Activated CD4-positive, alpha-beta memory T cell treated with anti-CD3 and anti-CD28 coated beads for 36 hours (primary cell): ENCODE measurements at places on chromosomes 12 and 14. TPM values are rescaled to one million over a fixed set of nuclear protein-coding genes. Genes with fewer than 3 reads are reported as not detected.
A peak's percentile ranks its signal among the peaks of the same experiment; 100 is the strongest.

GRCh38 chr14:21070083-21070609 lies at the start of gene ARHGEF40:
ARHGEF40 (plus strand) TSS chr14:21070304; CDS start chr14:21070397, 93 bp downstream.
- peaks cover 56% of the 10 kb centered on the region for H3K27me3 ChIP-seq
- H3K4me1 ChIP-seq, result peaks cover 33% of the 10 kb centered on the region
- DNase-seq, result peak; percentile 36

- no peaks in the 10 kb centered on the region for H3K27me3 ChIP-seq
- no peaks in the 10 kb centered on the region for H3K36me3 ChIP-seq
- no peak for DNase-seq
- no peak overlapping the region for H3K27ac ChIP-seq
- no peaks in the 10 kb centered on the region for H3K4me1 ChIP-seq
Observed at GRCh38 chr12:72282721-72283120, 10.6 kb downstream of the TRHDE start.

PTPRO gene
- 0.14 TPM for total RNA-seq

GPRC5D gene
- not detected for total RNA-seq

GRCh38 chr14:76929927-76930326 lies 98.6 kb downstream of the IRF2BPL start:
- peak overlapping the region; percentile 72 for H3K27ac ChIP-seq
- peaks cover 64% of the 10 kb centered on the region for H3K4me1 ChIP-seq
- peak overlapping the region; percentile 42 for H3K4me3 ChIP-seq
- no peaks in the 10 kb centered on the region for H3K27me3 ChIP-seq
- H3K36me3 ChIP-seq, result no peaks in the 10 kb centered on the region
- peak; percentile 80 for DNase-seq

DNA sequence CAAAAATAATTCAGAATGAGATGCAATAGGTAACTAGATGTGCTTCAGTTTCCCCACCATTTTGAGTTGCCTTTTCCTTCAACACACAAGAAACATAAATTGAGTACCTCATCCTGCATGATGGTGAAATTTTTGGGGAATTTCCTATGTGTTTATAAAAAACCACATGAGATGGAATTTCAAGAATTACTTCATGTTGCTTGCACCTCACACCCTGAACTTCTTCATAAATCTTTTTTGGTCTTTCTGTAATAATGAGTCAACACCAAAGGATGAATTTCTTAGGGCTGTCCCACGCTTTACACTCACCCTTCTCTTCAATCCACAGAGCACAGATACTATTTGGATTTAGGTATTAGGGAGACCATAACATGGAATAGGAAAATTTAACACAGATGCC lies 22.6 kb upstream of the LUM start:
- H3K27me3 ChIP-seq, result no peaks in the 10 kb centered on the region
- no peaks in the 10 kb centered on the region for H3K36me3 ChIP-seq
- no peak overlapping the region for H3K27ac ChIP-seq
- no peaks in the 10 kb centered on the region for H3K4me1 ChIP-seq
- no peak for DNase-seq

GRCh38 chr12:25744313-25744712 lies 191.2 kb upstream of the LMNTD1 start:
- H3K4me1 ChIP-seq, result no peaks in the 10 kb centered on the region
- H3K27ac ChIP-seq, result no peak overlapping the region
- H3K4me3 ChIP-seq, result no peak overlapping the region
- no peaks in the 10 kb centered on the region for H3K36me3 ChIP-seq
- DNase-seq, result no peak
- H3K27me3 ChIP-seq, result no peaks in the 10 kb centered on the region

DNA sequence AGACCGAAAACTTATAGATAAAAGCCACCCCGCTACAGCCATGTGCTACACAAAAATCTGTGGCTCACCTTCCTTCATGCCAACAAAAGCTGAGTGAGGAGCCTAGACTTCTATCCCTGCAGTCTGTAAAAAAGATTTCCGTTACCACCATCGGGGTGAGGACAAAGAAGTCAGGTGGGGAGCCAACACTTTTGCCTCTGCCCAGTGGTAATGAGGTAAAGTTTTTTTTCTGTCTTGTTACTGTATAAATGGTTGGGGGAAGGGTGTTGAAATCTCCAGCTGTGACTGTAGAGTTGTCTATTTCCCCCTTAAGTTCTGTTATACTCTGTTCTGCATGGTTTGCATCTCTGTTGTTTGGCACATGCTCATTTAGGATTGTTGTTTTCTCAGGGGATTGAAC lies 707.8 kb downstream of the FLRT2 start:
- no peak overlapping the region for H3K27ac ChIP-seq
- DNase-seq, result no peak
- H3K27me3 ChIP-seq, result no peaks in the 10 kb centered on the region
- H3K4me1 ChIP-seq, result no peaks in the 10 kb centered on the region
- no peaks in the 10 kb centered on the region for H3K36me3 ChIP-seq
- H3K4me3 ChIP-seq, result no peak overlapping the region

DNA sequence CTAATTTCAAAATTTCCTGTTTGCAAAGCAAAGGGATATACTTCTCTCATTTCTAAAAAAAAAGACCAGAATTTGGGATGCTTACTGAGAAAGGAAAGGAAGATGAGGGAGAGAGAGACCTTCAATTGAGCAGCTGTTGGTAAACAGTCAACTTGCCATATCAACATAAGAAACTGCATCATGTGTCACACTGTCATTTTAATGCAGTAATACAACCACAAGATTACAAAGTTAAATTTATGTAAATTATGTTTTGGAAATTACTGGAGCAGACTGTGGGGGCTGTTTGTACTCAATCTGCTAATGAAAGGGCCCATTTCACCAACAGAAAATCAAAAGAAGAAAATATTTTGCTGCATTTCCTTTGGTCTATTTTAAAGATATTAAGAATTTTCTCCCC lies 370.4 kb upstream of the TMPO start:
- H3K36me3 ChIP-seq, result no peaks in the 10 kb centered on the region
- H3K27ac ChIP-seq, result no peak overlapping the region
- peaks cover 3% of the 10 kb centered on the region for H3K4me1 ChIP-seq
- no peak for DNase-seq

- peak overlapping the region; percentile 73 for H3K27ac ChIP-seq
- no peaks in the 10 kb centered on the region for H3K27me3 ChIP-seq
- H3K4me3 ChIP-seq, result no peak overlapping the region
- peaks cover 3% of the 10 kb centered on the region for H3K36me3 ChIP-seq
- peaks cover 65% of the 10 kb centered on the region for H3K4me1 ChIP-seq
- no peak for DNase-seq
Observed at GRCh38 chr14:73764406-73765280, 50.5 kb upstream of the PNMA1 start.

DNA sequence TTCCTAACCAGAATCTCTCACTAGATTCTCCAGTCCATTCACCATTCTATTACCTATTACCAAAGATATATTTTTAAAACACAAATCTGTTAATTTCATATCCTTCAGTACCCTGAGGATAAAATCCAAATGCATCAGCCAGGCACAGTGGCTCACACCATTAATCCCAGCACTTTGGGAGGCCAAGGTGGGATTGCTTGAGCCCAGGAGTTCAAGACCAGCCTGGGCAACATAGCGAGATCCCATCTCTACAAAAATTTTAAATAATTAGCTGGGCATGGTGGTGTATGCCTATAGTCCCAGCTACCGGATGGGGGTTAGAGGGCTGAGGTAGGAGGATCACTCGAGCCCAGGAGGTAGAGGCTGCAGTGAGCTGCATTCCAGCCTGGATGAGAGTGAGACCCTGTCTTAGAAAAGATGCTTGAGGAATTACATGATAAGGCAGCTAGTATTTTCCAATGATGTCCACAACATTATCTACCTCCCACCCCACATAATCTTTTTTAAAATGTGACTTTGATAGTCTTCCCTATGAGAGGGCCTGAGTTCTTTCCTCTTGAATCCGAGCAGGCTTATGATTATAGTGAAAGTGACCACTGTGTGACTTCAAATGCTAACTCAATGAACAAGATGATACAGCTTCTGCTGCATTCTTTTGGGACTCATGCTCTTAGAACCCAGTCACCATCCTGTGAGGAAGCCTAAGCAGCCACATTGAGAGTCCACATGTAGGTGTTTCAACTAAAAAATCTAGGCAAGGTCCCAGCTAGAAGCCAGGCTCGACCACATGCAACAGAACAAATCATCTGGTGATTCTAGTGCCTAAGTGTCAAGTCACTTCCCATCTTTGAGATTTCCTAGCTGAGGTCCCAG lies 18.0 kb downstream of the HECTD1 start:
- peaks cover 25% of the 10 kb centered on the region for H3K4me1 ChIP-seq
- peaks cover 11% of the 10 kb centered on the region for H3K36me3 ChIP-seq
- no peak overlapping the region for H3K4me3 ChIP-seq
- DNase-seq, result no peak

DNA sequence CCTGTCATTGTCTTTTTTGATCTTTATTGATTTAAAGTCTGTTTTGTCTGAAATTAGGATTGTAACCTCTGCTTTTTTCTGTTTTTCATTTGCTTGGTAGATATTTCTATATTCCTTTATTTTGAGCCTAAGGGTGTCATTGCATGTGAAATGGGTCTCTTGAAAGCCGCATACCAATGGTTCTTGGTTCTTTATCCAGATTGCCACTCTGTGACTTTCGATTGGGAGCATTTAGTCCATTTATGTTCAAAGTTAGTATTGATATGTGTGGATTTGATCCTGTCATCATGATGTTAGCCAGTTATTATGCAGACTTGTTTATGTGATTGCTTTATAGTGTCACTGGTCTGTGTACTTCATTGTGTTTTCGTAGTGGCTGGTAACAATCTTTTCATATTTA lies 29.8 kb upstream of the PLBD1 start:
- no peak overlapping the region for H3K4me3 ChIP-seq
- H3K27ac ChIP-seq, result no peak overlapping the region
- DNase-seq, result no peak
- H3K27me3 ChIP-seq, result no peaks in the 10 kb centered on the region
- no peaks in the 10 kb centered on the region for H3K4me1 ChIP-seq

DNA sequence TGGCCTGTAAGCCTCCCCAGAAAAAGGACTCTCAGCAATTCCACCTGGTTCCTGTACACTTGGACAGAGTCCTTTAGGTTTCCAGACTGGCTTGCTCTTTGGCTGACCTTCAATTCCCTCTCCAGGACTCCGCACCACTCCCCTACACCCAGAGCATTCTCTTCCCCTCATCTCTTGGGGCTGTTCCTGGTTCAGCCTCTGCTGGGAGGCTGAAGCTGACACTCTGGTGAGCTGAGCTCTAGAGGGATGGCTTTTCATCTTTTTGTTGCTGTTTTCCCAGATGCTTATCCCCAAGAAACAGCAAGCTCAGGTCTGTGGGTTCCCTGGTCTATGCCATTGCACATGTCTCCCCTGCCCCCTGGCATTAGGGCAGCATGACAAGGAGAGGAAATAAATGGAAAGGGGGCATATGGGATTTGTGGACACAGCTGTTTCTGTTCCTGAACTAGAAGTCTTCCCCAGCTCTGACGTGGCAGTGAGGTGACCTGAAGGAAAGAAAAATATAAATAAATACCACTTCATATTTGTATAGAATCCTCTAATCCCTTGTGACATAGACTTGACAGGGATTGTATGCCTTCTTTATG lies 1.3 kb downstream of the RNASE7 start:
- no peaks in the 10 kb centered on the region for H3K36me3 ChIP-seq
- no peak overlapping the region for H3K4me3 ChIP-seq
- DNase-seq, result no peak
- no peak overlapping the region for H3K27ac ChIP-seq

TAS2R7 gene
- total RNA-seq, result not detected

FAM181A gene
- total RNA-seq, result not detected

GRCh38 chr12:1812650-1813302 lies 7.6 kb upstream of the LRTM2 start:
- DNase-seq, result no peak
- peaks cover 2% of the 10 kb centered on the region for H3K27me3 ChIP-seq
- H3K36me3 ChIP-seq, result no peaks in the 10 kb centered on the region
- H3K4me1 ChIP-seq, result peaks cover 7% of the 10 kb centered on the region
- H3K27ac ChIP-seq, result no peak overlapping the region

- H3K4me3 ChIP-seq, result no peak overlapping the region
- no peaks in the 10 kb centered on the region for H3K4me1 ChIP-seq
- peaks cover 3% of the 10 kb centered on the region for H3K36me3 ChIP-seq
- no peak overlapping the region for H3K27ac ChIP-seq
Observed at GRCh38 chr14:77865455-77865854, 65.5 kb downstream of the ADCK1 start.

DNA sequence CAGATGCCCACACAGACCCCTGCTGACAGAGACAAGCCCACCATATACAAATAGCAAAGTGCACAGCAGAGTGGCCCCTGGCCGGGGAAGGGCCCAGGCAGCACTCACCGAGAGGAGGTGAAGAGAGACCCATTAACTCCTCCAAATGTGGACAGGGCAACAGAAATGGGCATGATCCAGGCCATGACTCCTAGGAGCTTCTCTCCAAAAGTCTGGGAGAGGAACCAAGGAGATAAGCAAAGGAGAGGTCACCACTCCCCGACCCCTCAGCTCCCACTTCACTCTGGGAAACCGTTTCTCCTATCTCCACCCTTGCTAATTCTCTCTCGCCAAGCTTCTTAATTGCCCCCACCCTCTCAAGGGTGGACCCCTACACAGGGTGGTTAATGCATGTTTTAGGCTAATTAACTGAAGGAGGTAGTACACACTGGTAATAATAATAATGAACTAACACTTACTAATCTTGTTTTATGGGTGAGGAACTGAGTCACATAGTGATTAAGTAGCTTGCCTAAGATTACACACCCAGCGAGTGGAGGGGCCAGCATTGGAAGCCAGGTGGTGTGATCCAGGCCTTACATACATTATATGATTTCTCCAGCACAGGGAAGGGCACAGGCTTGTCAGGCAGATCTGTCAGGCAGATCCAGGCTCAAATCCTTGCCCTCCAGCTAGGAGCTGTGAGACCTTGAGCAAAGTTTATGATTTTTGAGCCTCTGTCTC lies 18.9 kb upstream of the CEBPE start:
- H3K27ac ChIP-seq, result no peak overlapping the region
- no peaks in the 10 kb centered on the region for H3K4me1 ChIP-seq
- H3K27me3 ChIP-seq, result no peaks in the 10 kb centered on the region
- DNase-seq, result no peak
- no peaks in the 10 kb centered on the region for H3K36me3 ChIP-seq

DNA sequence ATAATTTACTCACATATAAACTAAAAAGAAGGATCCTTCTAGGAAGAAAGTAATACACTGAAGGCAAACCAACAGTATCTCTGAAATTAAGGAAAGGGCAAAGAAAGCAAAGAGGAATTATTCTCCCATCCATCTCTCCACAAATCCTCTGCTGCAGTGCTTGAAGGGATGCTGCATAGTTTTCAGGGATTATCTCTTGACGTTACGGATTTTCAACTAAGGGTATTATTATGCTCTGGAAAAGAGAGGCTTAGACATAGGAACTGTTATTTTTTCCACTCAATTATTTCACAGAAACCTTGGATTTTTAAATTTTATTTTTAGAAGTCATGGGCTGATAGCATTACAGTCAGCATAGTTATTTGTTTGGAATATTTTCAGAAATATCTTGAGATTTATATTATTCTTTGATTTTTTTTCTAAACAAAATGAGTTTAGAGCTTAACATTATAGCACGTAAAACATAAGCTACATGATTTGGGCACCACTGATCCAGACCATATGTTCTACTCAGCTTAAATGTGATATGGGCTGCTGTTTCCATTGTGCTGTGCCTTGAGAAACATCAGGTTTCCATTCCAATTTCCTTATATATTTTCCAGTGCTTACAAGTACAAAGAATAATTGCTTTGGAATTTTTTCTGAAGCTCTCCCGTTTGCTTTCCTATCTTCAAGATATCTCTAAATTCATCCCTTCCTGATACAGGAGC lies 57.9 kb upstream of the DCN start:
- no peak overlapping the region for H3K4me3 ChIP-seq
- no peak overlapping the region for H3K27ac ChIP-seq

GRCh38 chr12:79546466-79547043 lies 144.2 kb downstream of the PAWR start:
- H3K4me3 ChIP-seq, result no peak overlapping the region
- H3K4me1 ChIP-seq, result no peaks in the 10 kb centered on the region
- DNase-seq, result no peak

FGF6 gene
- not detected for total RNA-seq
